CD4-positive, alpha-beta T cell treated with Interleukin-15 for 1 hour (primary cell): ENCODE measurements at places on chromosomes 11 and 22.

GRCh38 chr11:91795139-91795887, 429.3 kb upstream of the FAT3 start:
- DNase-seq: no peak

DNA sequence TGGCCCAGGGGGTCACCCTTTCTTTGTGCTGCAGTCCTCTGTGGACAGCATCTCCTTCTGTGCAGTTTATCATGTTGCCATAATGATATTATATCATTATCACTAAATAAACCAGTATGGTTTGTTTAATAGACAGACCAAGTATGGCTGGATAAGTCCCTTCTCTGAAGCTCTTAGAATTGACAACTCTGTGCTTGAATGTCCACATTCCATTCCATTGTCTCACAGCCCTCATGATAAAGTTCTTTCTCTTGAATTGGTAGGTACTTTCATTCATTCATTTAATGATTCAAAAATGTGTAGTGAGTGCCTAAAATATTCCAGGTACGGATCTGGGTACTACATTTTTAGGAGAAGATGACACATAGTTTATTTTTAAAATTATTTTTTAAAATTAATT, 7.8 kb downstream of the RPS6KA4 start:
- no peak for DNase-seq

DNA sequence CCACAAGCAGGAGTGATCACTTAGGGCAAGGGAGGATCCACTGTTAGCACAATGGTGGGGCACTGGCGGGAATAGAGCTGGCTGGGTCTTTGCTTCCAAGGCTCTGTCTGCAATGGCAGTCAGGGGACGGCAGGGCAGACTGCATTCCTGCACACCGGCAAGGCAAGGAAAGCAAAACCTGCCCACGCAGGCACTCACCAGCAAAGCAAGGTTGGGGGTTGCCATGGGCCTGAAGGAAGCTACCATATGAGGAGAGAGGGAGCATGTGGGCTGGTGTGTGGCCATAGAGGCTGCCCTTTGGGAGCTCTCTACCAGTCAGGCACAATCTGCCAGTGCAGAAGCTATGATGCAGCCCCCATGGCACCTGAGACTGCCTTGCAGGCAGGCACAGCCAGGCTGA, 33.2 kb downstream of the OR8B12 start:
- no peak for DNase-seq

GRCh38 chr11:68118706-68119448, 2.3 kb downstream of the CHKA start:
- no peak for DNase-seq

- DNase-seq: no peak
Measured at GRCh38 chr22:50670914-50671538, 1.6 kb upstream of the SHANK3 start.
